ENCODE measurements at places on chromosomes 5 and 9.
A peak's percentile ranks its signal among the peaks of the same experiment; 100 is the strongest.

GRCh38 chr9:87237336-87237735 is 260.3 kb upstream of the DAPK1 start:
- no peak for DNase-seq

GRCh38 chr5:126925482-126925881 is 104.9 kb downstream of the MARCHF3 start:
- no peak for DNase-seq

- no peak for DNase-seq
These were observed 300.5 kb downstream of the ARL15 start for GRCh38 chr5:54009828-54010227.

DNA sequence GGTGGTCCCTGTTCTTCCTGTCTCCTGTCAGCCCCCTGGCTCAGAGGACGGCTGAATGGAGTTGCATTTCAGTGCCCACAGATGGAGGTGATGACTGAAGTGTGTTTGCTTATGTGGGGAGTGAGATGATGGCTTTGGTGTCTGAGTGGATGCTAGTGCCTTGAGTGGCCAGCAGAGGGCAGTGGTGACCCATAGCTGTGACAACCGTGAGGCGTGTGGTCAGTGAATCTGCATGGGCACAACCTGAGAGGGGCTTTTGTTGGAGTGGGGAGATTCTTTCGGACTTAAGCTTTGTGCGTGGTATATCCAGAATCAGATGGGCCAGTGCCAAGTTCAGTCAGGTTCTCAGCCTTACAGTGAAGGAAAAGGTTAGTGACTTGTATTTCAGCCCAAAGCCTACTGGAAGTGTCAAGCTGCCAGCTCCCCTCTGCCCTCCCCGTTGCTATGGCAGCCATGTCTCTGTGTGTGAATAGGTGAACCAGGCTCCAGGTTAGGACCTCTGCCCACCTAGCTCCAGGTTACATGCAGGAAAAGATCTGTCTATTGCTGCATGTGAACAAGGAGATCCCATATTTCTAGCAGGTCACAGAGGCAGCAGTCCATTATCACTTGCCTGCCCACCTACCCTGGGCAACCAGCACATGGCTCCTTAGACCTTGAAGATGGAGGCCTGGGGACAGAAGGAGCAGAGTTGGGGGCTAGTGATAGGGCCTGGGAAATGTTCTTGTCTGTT is 14.7 kb upstream of the CXXC5 start:
- DNase-seq: peak; percentile 58

- no peak for DNase-seq
These were observed 459.1 kb downstream of the SPOCK1 start for GRCh38 chr5:137040024-137040423.

GRCh38 chr5:141811287-141812155 is 66.7 kb downstream of the PCDH1 start:
- no peak for DNase-seq

DNA sequence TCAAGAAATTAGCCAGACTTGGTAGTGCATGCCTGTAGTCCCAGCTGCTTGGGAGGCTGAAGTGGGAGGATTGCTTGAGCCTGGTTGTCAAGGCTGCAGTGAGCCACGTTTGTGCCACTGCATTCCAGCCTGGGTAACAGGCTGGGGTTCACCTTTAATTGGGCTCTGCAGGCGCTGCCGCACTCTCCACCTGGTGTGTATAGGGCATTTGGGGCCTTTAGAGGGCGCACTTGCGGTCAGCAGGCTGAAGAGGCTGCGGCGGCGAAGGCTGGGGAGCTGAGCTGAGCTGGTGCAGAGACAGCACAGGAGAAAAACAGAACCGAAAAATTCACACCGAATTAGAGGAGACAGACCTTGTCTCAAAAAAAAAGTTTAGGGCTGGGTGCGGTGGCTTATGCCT is 31.2 kb downstream of the CDK7 start:
- no peak for DNase-seq

DNA sequence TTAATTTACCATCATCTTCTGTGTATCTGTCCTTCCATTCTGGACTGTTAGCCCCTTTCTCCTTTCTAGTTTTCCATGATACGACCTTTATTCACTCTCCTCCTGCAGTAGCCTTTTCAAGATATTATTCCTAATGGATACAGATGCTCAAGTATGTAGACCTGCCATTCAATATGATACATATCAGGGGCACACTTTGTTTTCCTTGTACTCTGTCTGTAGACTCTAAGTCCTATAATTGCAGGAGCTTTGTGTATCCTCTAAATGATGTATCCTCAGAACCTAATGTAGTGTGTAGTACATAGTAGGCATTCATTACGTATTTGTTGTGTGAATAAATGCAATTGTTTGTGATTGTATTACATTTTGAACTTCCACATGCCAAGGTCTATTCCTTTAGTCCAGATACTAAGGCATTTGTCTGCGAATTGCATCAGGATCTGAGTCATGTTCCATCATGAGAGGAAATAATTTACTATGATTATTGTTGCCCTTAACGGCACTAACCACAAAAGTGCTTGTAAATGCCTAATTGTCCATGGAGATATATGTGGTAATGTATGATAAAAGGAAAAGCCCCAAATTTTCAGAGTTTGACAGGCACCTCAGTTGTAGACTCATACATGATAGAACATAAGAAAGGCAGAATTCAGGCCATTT is 57.1 kb upstream of the IZUMO3 start:
- DNase-seq: no peak

Measured in fibroblast of gingiva (primary cell).